ENCODE measurements at places on chromosomes 11 and 22.

DNA sequence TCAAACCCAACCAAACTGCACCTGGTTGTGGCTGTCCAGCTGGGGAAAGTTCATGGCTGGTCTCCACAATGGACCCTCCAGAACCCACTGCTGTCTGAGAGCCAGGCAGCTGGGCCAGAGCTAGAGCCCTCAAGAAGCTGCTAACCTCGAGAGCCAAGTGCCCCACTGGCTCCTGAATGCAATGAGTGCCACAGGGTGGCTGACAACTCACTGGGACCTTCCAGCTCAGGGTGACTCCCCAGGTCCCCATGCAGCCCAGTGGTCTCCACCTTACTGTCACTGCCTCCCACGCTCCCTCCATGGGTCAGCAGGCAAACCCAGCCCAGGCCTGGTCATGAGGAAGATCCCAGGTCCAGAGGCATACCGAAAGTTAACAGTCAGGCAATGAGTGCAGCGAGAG is 8.0 kb upstream of the CHST1 start:
- no peak for DNase-seq

DNA sequence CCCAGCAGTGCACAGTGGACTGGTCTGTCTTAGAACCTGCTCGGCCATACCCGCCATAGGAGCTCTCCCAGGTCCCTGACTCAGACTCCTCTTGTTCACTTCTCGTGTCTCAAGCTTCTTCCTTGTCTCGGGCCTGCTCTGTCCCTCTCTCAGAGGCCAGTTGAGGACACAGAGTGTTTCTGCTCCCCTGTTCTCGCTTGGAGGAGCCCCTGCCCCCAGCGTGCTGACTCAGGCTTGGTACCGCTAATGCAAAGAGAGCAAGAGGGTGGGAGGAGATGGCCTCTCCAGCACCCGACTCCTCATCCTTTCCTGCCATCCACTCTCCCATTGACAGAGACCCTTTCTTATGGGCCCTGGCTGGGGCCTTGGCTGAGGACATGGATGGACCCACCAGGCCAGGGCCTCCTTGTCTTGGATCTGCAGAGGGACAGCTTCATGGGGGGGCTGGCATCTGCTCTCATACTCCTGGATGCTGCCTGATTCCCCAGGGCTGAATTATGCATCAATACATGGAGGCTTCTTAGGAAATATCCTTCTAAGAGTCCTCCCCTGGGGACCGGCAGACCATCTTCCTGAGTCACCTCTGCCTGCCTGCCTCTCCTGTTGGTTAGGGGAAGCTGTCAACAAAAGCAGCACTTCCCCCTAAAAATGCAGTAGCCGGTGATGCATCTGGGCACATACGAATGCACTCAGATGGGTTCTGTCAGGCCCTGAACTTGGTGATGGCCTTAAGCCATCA is 15.9 kb downstream of the TSPAN18 start:
- DNase-seq = no peak

- DNase-seq = no peak
Observed at GRCh38 chr22:33983558-33983957, 63.3 kb upstream of the LARGE1 start.

GRCh38 chr11:46633291-46634217 is 16.2 kb downstream of the ATG13 start:
- DNase-seq = no peak

GRCh38 chr11:128927683-128928336 is 14.9 kb downstream of the TP53AIP1 start:
- no peak for DNase-seq

GRCh38 chr11:40166892-40167291 is 1292.6 kb downstream of the LRRC4C start:
- DNase-seq = no peak

- no peak for DNase-seq
Observed at GRCh38 chr11:16526947-16527346, 170.6 kb upstream of the SOX6 start.

GRCh38 chr11:69650081-69650831 is 9.3 kb downstream of the CCND1 start:
- no peak for DNase-seq

GRCh38 chr11:114449845-114450244 is 10.6 kb downstream of the REXO2 start:
- no peak for DNase-seq

DNA sequence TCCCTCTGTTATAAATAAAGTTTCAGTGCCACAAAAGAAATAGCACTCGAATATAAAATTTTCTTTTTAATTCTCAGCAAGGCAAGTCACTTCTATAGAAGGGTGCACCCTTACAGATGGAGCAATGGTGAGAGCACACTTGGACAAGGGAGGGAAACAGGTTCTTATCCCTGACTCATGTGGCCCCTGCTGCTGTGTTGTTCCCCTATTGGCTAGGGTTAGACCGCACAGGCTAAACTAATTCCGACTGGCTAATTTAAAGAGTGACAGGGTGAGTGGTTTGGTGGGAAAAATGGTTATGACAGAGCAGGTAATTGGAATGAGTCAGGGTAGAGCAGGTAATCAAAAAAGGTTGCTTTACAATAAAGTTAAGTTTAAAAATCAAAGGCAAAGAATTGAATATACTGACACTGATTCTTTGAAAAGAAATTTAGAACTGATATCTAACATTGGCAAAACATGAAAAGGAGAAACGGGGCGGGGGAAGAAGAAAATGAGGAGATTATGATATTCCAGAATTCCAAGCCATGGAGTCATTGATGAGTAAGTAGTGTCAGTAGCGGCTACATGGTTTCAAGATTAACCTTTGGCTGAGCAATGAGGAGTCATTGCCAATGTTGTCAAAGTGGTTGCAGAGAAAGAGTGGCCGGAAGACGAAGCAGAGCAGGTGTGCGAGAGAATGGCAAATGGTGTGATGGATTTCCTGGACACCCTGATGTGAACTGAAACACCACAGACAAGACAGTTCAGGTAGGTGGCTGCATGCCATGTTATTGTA is 48.4 kb upstream of the MRGPRX1 start:
- no peak for DNase-seq

DNA sequence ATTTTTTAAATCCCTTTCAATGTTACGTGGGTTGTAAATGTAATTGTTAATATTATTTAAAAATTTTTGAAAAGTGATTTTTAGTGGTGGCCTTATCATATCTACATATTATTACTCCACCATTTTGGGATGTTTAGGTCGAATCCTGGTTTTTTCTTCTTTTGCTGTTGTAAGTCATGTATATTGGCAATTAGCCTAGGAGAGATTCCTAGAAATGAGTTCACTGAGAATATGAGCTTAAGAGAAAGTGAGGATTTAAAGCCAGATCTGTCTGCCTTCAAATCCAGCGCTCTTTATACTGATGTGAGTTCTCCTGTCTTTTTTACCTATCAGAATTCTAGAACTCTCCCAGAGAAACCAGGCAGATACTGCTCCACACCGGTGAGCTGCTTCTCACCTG is 56.1 kb downstream of the PTPRJ start:
- no peak for DNase-seq

GRCh38 chr11:31303644-31304180 is 65.8 kb downstream of the DCDC1 start:
- no peak for DNase-seq
